Calu3 (cell line): ENCODE measurements at places on chromosomes 7 and 10. TPM values are rescaled to one million over a fixed set of nuclear protein-coding genes. Genes with fewer than 3 reads are reported as not detected.

GRCh38 chr7:16846601-16847165 lies 35.1 kb downstream of the AGR3 start:
- no peak for DNase-seq

The MOGAT3 gene
- total RNA-seq, result not detected in 2 replicates

The CC2D2B gene
- total RNA-seq, result 0.29 TPM in 1 of 2 replicates, not detected in the other

- DNase-seq, result no peak
Observed at GRCh38 chr10:99785646-99786045, 3.2 kb downstream of the ABCC2 start.

- DNase-seq, result no peak
Observed at GRCh38 chr7:88111140-88111743, 108.6 kb downstream of the SRI start.

GRCh38 chr7:35253710-35254495 lies at the start of gene TBX20:
TBX20 (minus strand) TSS chr7:35254100; CDS start chr7:35253620, 480 bp downstream.
- peak; percentile 59 for DNase-seq

DNA sequence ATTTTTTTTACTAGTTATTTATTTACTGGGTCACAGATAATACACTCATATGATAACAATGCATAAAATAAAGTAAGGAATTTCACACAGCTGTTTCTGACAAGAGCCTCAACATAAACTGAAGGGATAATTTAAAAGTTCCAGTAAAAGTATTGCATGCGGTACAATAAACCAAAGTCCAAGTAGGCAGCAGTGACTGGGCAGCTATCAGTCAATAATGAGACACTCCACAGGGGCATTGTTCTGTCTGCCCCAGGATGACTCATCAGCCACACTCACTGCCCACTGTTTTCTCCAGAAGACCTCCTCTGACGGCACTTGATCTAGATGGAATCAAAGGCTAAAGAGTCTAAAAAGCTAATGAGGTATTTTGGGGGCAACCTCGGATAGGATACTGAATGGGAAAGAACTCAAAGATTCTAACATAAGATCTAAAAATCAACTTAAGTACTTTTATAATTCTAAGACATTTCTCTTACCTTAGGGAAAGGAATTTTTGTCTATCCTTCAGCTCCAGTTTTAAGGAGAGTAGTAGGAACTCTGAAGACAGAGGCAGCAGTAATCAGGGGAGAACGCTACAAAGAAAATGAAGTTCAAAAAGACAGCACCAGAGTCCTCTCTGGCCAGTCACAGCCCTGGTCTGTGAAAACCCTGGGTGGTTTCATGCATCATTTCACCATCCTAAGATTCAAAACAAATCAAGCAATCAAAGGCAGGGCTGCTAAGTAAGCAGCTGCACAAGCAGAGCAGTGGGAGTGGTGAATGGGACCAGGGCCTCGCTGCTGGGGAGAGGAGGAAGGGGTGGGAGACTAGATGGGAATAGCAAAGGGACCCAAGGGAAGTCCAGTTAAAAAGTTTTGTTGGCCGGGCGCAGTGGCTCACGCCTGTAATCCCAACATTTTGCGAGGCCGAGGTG lies 175.1 kb downstream of the AVL9 start:
- DNase-seq, result peak; percentile 82

The TMEM72 gene
- not detected in 2 replicates for total RNA-seq

The ASB10 gene
- total RNA-seq, result not detected in 2 replicates

- DNase-seq, result no peak
Observed at GRCh38 chr10:103105462-103105861, 87.6 kb downstream of the NT5C2 start.

- no peak for DNase-seq
Observed at GRCh38 chr10:113504423-113504822, 48.4 kb upstream of the HABP2 start.

DNA sequence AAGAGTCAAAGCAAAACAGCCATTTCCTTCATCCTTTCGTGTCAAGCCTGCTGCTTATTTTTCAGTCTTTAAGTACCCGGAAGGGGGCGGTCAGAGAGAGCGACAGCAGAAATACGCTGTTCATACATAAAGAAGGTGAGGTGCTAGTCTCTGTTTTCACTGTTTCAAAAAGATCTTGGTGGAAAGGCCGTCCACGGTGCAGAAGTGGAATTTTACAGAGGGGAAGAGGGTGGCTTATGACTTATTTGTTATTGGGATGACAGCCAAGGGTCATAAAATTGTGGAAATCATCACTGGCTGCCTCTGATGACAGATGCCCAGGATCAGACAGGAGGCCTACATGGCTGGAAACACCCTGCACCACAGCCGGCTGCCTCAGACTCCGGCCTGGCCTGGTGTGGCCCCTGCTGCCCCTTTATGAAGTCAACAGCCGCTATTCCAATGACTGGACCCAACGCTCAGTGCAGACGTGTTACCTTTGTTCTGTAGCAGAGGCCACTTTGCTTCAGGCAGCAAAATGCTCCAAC lies 57.0 kb downstream of the HIPK2 start:
- no peak for DNase-seq

DNA sequence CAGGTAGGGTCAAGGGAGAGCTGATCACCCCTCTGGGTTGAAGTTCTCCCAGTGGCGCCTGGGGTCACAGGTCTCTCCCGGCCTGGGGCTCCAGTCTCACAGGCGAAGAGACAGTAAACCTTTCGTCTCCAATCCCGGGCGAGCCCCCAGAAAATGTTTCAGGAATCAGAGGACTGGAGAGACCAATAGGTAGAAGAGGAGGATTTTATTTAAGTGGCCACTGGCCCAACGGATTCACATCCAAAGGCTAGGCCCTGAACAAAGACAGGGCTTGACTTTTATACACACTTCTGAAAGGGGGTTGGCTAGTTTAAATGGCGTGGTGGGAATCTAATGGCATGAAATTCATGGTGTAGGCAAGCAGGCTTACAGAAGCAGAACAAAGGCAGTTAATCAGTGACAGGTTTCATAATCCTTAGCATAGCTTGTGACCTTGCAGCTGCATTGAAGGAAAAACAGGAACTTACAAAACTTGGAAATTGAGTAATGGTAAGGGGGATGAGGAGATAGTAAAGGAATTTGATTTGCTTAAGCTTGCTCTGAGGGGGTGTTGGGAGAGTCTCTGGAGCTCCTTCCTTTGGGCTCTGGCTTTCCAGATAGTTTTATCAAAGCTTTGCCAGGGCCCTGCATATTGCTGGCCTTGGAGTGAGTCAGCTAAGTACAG lies 105.5 kb downstream of the TRIM24 start:
- DNase-seq, result no peak

DNA sequence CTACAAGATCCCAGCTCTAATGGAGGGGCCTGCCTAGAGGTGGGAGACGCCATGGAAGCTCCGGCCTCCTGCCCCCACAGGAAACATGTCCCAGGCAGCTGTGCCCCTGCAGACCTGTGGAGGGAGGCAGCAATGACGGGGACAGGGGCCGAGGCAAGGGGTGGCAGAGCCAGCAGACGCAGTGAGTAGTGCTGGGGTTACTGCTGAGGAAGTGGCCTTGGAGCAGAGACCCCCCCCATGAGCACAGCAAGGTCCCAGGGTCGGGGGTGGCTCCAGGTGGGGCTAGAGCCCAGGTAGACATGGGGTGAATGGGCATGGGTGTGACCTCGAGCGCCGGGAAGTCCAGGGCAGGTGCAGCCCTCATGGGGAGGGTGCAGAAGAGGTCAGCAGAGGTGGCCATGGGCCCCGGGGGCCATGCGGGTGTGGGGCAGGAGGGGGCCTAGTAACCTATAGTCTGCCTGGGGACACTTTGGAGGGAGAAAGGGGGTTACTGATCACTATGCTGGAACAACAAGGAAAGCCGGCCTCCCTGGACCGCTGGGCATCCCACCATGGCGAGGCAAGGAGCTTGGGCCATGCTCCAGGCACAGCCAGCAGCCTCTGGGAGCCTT lies 45.5 kb downstream of the JAKMIP3 start:
- DNase-seq, result no peak

GRCh38 chr10:18860631-18861240 lies 187.9 kb upstream of the MALRD1 start:
- no peak for DNase-seq

The LRRN3 gene
- not detected in 2 replicates for total RNA-seq
